Fibroblast of lung (primary cell): ENCODE measurements at places on chromosomes 7 and 10. TPM values are rescaled to one million over a fixed set of nuclear protein-coding genes. Genes with fewer than 3 reads are reported as not detected.

DNA sequence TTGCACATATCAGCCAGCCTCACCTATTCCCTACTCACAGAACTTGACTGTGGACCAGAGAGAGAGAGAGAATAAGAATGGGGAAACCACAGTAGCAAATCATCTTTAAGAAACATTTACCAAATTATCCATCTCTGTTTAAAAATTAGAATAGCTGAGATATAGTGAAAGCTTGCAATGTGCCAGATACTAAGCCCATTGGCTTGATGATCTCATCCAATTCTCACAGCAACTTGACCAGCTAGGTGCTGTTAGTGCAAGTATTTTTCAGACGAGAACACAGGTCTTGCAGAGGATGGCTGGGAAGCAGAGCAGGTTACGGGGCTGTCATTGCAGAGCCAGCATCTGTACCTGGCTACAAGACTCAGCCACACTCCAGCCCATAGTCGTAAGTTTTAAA is 50.9 kb downstream of the KLF6 start:
- DNase-seq: no peak

Gene SEMA3A
- total RNA-seq: 19.5 and 60.8 TPM in 2 replicates

GRCh38 chr7:40986351-40986873 is 716.5 kb downstream of the INHBA start:
- peak; percentile 95 for DNase-seq

DNA sequence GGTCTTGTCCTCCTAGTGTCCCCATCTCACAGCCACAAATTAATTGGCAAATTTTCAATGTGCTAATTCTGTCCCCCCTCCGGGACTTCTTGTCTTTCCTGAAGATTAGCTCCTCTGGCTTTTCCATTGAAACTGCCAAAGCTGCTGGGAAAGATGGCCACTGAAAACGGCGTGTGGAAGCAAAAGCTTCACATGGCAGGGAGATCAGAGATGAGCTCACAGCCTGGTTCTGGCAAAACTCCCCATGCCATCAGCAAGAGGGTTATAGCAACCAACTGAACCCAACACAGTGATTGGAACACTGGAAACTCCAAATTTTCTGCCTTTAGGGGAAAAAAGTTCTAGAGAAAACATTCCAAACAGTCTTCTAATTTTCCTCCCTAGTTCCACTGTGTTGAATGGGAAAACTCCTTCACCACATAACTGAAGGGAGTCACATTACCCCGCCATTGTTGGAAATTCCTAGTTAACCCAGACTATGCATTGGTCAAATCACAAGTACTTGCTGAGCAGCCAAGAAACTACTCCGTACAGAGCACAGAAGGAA is 37.0 kb downstream of the NRAP start:
- DNase-seq: peak; percentile 33

DNA sequence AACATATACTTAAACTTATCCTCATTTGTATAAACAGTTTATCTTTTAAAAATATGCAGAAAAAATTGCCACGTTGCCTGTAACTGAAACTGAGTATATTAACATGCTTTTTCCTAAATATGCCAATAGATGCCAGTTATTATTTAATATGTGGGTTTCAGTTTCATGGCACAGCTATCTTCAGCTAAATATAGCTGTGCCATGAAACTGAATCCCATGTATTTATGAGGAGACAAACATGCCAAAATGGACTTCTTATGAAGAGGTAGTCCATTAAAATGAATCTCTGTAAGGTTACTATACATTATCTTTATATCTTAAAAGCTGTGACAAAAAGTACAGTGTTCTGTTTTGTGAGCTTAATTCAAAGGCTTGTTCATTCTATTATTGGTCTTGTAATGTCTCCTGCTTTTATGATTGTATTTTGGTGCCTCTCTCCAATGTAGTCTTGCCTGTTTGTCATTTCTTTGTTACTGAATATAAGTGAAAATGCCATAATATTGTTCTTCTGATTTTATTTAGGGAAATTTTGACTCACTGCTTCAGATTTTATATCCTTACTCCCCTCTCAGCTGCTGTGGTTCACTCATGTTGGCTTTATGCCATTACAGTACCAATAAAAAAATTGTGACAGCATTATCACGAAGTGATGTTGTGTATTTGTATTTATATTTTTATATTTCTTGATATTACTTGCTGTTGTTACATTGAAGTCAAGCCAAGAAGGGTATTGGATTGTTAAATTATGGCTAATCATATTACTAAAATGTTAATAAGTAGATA is 34.3 kb upstream of the CACNA2D1 start:
- no peak for DNase-seq

GRCh38 chr7:117755136-117755535 is 118.1 kb downstream of the CTTNBP2 start:
- DNase-seq: no peak
